NCI-H1417 (cell line): ENCODE measurements at places on chromosomes 11 and 22.

- peak; percentile 62 for DNase-seq
These were observed 31.4 kb downstream of the CREB3L1 start for GRCh38 chr11:46308631-46309419.

DNA sequence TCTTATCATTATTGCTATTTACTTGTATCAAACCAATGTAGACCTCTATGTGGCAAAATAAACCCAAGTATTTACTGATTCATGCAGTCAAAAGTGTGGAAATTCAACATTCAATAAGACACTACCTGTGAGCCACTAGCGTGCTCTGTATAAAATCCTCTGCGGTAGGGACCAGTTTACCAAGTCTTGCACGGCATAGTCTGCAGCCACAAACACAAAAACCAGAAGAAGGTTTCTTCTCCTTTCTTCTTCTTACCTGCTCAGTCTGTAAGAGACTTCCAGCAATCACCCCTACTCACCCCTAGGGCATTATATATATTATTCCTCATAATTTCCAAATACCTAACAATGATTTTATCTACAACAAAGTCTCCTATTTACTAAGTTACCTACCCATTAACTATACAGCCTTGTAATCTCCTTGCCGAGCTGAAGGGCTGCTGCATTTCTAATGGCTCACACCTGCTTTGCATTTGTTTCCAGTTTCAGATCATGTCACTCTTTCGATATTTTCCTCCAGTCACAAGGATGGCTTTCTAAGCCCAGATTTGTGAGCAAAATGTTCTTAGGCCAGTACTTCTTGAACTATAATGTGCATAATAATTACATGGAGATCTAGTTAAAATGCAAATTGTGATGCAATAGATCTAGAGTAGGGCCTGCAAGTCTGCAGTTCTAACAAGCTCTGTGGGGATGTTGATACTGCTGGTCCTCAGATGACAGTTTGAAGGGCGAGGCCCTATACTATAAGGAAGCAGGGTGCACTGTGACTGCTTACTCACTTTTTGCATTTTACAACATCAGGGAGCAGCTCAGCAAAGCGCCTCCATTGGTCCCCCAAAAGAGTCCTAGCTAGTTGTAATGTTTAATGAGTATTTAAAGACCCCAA, 191.9 kb upstream of the DDI1 start:
- DNase-seq = no peak

DNA sequence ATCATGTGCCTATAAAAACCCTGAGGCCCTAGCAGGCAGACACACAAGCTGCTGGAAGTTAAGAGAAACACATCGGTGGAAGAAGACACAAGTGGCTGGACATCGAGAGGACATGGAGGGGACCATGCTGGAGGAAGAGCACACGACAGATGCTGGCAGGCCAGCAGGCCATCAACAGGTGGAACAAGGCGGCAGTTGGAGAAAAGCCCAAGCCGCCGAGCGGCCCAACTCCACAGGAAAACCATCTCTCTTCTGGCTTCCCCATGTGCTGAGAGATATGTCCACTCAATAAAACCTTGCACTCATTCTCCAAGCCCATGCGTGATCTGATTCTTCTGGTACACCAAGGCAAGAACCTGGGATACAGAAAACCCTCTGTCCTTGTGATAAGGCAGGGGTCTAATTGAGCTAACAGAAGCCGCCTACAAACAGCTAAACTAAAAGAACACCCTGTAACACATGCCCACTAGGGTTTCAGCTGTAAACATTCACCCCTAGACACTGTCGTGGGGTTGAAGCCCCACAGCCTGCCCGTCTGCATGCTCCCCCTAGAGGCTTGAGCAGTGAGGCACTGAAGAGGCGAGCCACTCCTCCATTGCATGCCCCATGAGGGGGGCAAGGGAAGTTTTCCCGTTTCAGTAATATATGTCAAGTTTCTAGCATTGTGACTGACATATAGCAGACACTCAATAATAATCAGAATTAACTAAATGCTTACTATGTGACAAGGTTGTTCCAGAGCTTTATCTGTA, 39.0 kb upstream of the MMP20 start:
- DNase-seq = no peak

- no peak for DNase-seq
These were observed 43.3 kb upstream of the SLC35C1 start for GRCh38 chr11:45761659-45762058.
